ENCODE measurements at places on chromosomes 3 and 15. TPM values are rescaled to one million over a fixed set of nuclear protein-coding genes. Genes with fewer than 3 reads are reported as not detected.

DNA sequence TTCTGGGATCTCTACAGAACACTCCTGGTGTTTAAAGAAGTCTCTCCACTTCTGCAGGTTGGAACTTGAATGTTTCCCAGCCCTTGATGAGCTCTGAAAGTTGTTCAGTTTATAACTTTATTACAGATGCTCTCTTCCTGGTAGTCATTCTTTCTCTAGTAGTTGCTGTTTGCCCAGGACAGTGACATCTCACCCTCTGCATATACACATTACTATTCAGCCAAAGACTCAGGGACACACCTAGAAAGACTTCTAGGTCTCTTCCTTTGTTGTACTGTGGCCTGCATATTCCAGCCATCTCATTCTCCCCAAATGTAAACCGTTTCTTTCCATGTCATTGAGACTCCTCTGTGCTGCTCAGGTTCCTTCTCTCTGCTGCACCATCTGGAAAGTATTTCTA lies 76.7 kb downstream of the MITF start:
- H3K4me3 ChIP-seq = no peak overlapping the region
- H3K4me1 ChIP-seq = no peaks in the 10 kb centered on the region
- H3K36me3 ChIP-seq = no peaks in the 10 kb centered on the region
- H3K27ac ChIP-seq = no peak overlapping the region
- no peak for DNase-seq

Gene AQP9
- 0.53 TPM for total RNA-seq

Gene DHX36
- total RNA-seq = 42.0 TPM

Gene LRRC31
- total RNA-seq = not detected

GRCh38 chr3:160793722-160794252 lies 37.8 kb downstream of the PPM1L start:
- no peak overlapping the region for H3K4me3 ChIP-seq
- no peak for DNase-seq
- H3K36me3 ChIP-seq = no peaks in the 10 kb centered on the region
- no peak overlapping the region for H3K27ac ChIP-seq

- H3K4me3 ChIP-seq = no peak overlapping the region
- H3K27me3 ChIP-seq = no peaks in the 10 kb centered on the region
- no peak for DNase-seq
Observed at GRCh38 chr3:26683902-26684301, 61.3 kb downstream of the LRRC3B start.

- no peaks in the 10 kb centered on the region for H3K4me1 ChIP-seq
- no peaks in the 10 kb centered on the region for H3K36me3 ChIP-seq
- DNase-seq = no peak
- no peak overlapping the region for H3K4me3 ChIP-seq
- H3K27ac ChIP-seq = no peak overlapping the region
Observed at GRCh38 chr3:152910966-152911365, 76.0 kb downstream of the P2RY1 start.

- H3K36me3 ChIP-seq = no peaks in the 10 kb centered on the region
- H3K4me1 ChIP-seq = no peaks in the 10 kb centered on the region
- H3K27me3 ChIP-seq = no peaks in the 10 kb centered on the region
- DNase-seq = no peak
- no peak overlapping the region for H3K27ac ChIP-seq
Observed at GRCh38 chr3:385151-385550, 188.6 kb downstream of the CHL1 start.

DNA sequence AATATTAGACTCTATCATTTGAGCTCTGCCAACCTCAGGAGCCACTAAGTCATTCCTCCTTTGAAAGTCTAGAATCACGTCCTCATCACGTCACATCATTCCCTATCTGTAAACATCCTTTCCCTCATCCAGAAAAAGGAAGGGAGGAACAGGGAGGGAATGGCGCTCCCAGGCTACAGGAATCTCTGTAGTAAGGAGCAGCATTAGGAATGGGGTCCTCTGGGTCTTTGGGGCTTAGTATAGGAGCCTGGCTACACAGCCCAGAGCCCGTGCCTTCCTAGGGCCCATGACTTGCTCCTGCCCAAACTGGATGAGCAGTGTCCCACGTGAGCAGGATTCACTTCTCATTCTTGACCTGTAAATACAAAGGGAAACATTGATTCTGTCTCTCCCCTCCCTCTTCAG lies 1.6 kb downstream of the TAGLN3 start:
- H3K27ac ChIP-seq = no peak overlapping the region
- peaks cover 23% of the 10 kb centered on the region for H3K4me1 ChIP-seq
- H3K27me3 ChIP-seq = no peaks in the 10 kb centered on the region

Gene SH2D7
- 0.36 TPM for total RNA-seq

GRCh38 chr3:46349484-46350261 lies 4.2 kb upstream of the CCR2 start:
- no peak overlapping the region for H3K27ac ChIP-seq
- DNase-seq = no peak
- no peaks in the 10 kb centered on the region for H3K4me1 ChIP-seq
- H3K27me3 ChIP-seq = no peaks in the 10 kb centered on the region
- H3K4me3 ChIP-seq = no peak overlapping the region

GRCh38 chr15:71844916-71845315 lies 34.6 kb downstream of the NR2E3 start:
- H3K36me3 ChIP-seq = peaks cover 52% of the 10 kb centered on the region
- no peak overlapping the region for H3K4me3 ChIP-seq
- no peak for DNase-seq
- H3K4me1 ChIP-seq = no peaks in the 10 kb centered on the region
- no peak overlapping the region for H3K27ac ChIP-seq

Gene GRIP2
- 0.57 TPM for total RNA-seq

Gene NPHP3
- 18.9 TPM for total RNA-seq

Gene MORC1
- total RNA-seq = not detected

Gene IL16
- total RNA-seq = 0.18 TPM

DNA sequence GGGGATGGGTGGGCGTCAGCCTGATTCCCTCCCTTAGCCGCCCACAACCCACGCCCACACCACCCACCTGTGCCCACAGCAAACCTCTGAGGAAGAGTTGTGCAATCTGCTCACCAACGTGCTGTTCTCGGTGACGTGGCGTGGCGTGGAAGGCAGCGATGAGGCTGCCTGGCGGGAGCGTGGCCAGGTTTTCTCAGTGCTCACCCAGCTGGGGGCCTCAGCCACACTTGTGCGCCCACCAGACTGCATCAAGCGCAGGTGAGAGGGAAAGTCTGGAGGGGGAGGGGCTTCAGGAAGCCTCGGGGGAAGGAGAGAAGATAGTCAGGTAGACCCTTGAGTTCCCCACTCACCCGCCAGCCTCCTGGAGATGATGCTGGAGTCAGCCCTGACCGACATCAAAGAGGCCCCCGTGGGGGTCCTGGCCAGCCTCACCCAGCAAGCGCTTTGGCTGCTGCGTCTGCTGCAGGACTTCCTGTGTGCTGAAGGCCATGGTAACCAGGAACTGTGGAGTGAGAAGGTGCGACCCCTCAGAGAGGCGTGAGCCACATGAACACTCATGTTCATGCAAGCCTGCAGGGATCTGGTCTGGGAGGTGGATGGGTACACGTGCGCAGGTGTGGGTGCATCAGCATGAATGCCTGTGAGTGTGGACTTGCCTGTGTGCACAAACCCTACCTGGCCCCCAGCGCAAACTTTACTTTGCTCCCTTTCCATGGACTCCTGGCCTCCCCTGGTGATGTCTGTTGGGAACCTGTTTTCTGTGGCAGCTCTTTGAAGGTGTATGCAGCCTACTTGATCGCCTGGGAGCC lies 21.7 kb downstream of the NBEAL2 start:
- no peak for DNase-seq
- no peaks in the 10 kb centered on the region for H3K36me3 ChIP-seq
- 0 out of 2 replicates have a peak, but pooled peaks cover 3% of the 10 kb centered on the region for H3K4me1 ChIP-seq
- H3K4me3 ChIP-seq = no peak overlapping the region

- DNase-seq = no peak
- peaks cover 6% of the 10 kb centered on the region for H3K4me1 ChIP-seq
- H3K4me3 ChIP-seq = no peak overlapping the region
- no peak overlapping the region for H3K27ac ChIP-seq
Observed at GRCh38 chr3:139122221-139122581, 77.5 kb upstream of the PRR23C start.

GRCh38 chr15:67840749-67841512 lies 1.1 kb upstream of the RNU6-1 start:
- H3K4me1 ChIP-seq = peaks cover 9% of the 10 kb centered on the region
- H3K4me3 ChIP-seq = peak overlapping the region; percentile 78
- DNase-seq = peak; percentile 47
- H3K27ac ChIP-seq = peak overlapping the region; percentile 92
- no peaks in the 10 kb centered on the region for H3K27me3 ChIP-seq
- no peaks in the 10 kb centered on the region for H3K36me3 ChIP-seq

DNA sequence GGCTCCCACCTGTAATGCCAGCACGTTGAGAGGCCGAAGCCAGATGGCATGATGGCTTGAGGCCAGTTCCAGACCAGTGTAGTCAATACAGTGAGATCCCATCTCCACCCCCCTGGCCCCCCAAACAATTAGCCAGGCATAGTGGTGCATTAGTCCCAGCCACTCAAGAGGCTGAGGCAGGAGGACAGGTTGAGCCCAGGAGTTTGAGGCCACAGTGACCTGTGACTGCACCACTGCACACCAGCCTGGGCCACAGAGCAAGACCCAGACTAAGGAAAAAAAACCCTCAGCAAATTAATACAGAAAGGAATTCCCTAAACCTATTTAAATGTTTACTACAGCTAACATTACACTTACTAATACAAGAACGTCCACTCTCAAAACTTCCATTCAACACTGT lies 424.6 kb downstream of the SHQ1 start:
- no peak overlapping the region for H3K4me3 ChIP-seq
- no peaks in the 10 kb centered on the region for H3K36me3 ChIP-seq
- no peak overlapping the region for H3K27ac ChIP-seq
- H3K4me1 ChIP-seq = no peaks in the 10 kb centered on the region
- H3K27me3 ChIP-seq = no peaks in the 10 kb centered on the region

Gene KBTBD13
- 0.15 TPM for total RNA-seq

DNA sequence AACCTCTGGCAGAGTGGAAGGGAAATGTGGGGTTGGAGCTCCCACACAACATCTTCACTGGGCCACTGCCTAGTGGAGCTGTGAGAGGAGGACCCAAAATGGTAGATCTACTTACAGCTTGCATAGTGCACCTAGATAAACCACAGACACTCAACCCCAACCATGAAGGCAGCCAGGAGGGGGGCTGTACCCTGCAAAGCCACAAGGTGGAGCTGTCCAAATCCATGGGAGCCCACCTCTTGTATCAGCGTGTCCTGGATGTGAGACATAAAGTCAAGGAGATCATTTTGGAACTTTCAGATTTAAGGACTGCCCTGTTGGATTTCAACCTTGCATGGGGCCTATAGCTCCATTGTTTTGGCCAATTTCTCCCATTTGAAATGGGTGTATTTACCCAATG lies 20.9 kb downstream of the TP63 start:
- H3K27ac ChIP-seq = no peak overlapping the region
- DNase-seq = peak; percentile 47
- no peaks in the 10 kb centered on the region for H3K27me3 ChIP-seq
- H3K4me1 ChIP-seq = no peaks in the 10 kb centered on the region

DNA sequence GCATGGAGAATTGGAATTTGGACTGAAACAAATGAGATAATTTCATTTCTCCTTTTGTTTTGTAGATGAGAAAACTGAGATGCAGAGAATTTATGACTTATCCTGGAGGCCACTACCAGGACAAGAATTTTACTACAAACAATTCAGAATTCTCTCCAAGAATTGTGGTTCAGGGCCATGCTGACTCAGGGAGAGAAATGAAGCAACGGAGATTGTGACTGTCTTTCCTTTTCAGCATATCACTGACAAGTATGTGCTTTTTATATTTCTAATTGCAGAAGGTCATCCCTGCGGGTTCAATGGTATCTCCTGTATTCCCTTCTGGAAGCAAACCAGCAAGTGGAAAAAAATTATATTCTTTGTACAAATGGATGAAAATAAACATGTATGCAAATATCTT lies 170.8 kb upstream of the MITF start:
- H3K36me3 ChIP-seq = no peaks in the 10 kb centered on the region
- H3K27me3 ChIP-seq = no peaks in the 10 kb centered on the region
- H3K27ac ChIP-seq = no peak overlapping the region
- H3K4me3 ChIP-seq = no peak overlapping the region
- DNase-seq = no peak
- no peaks in the 10 kb centered on the region for H3K4me1 ChIP-seq

GRCh38 chr15:69665641-69666111 lies 213.1 kb downstream of the RPLP1 start:
- no peaks in the 10 kb centered on the region for H3K36me3 ChIP-seq
- H3K27me3 ChIP-seq = no peaks in the 10 kb centered on the region
- peak; percentile 84 for DNase-seq
- H3K27ac ChIP-seq = peak overlapping the region; percentile 8
- peaks cover 35% of the 10 kb centered on the region for H3K4me1 ChIP-seq
- H3K4me3 ChIP-seq = peak overlapping the region; percentile 16

DNA sequence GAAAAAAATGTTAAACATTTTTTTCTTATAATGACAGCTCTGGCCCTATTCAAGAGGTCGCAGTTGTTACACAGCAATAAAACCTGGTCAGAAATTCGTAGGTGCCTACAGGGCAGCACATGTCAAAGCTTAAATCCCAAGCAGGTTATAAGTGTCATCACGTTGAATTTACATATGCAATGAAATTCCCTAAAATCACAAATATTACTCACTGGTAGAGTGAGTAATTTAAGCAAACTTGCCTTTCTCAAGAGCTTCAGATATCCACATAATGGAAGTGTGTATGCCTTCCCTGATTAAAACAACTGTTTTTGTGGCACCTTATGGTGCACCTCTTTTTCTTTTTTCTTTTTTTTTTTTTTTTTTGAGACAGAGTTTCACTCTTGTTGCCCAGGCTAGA lies 90.7 kb upstream of the FNDC3B start:
- H3K27ac ChIP-seq = no peak overlapping the region
- H3K4me3 ChIP-seq = no peak overlapping the region
- no peaks in the 10 kb centered on the region for H3K36me3 ChIP-seq
- H3K4me1 ChIP-seq = peaks cover 7% of the 10 kb centered on the region

- no peak overlapping the region for H3K4me3 ChIP-seq
- no peaks in the 10 kb centered on the region for H3K36me3 ChIP-seq
- H3K27ac ChIP-seq = no peak overlapping the region
- H3K27me3 ChIP-seq = no peaks in the 10 kb centered on the region
- no peak for DNase-seq
Observed at GRCh38 chr15:80834906-80835305, 55.7 kb downstream of the CEMIP start.

DNA sequence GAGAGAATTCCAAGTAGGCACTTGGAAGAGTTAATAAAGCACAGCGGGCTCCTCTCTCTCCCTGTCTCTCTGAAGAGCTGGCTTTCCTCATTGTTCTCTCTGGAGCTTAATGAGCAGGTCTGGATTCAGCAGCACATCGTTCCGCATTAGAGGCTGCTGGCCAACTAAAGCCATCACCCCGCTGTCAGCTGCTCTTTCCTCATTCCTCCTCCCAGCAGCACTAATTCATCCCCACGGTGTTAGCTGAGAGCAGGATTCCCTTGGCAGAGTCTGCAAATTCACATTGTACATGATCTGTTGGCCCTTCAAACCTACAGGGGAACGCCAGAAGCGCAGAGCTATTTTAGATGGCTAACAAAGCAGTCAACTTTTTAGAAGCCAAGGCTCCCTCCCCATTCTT lies 44.2 kb downstream of the SGO1 start:
- H3K4me1 ChIP-seq = peaks cover 12% of the 10 kb centered on the region
- H3K4me3 ChIP-seq = peak overlapping the region; percentile 12
- H3K36me3 ChIP-seq = no peaks in the 10 kb centered on the region
- peak overlapping the region; percentile 79 for H3K27ac ChIP-seq
